ENCODE measurements at places on chromosomes 1 and 21.

GRCh38 chr1:224287714-224288113, 42.3 kb downstream of the NVL start:
- DNase-seq, result no peak

DNA sequence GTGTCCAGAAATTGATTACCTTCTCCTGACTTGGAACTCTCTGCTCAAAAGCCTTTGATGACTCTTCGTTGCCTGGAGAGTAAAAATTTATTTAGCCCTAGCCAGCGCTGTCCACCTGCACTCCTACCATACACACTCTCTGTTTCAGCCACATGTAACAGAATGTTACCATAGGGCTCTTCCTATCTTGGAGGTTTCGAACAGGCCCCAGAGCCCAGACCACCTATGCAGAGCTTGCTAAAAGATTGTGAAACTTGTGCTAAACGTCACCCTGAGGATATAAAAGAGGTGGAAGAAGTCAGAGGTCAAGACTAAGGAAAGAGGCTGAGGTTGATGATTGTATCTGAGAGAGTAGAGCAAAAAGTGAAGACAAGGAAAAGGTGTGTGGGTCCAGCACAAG, 237.0 kb upstream of the HOOK1 start:
- DNase-seq, result no peak

DNA sequence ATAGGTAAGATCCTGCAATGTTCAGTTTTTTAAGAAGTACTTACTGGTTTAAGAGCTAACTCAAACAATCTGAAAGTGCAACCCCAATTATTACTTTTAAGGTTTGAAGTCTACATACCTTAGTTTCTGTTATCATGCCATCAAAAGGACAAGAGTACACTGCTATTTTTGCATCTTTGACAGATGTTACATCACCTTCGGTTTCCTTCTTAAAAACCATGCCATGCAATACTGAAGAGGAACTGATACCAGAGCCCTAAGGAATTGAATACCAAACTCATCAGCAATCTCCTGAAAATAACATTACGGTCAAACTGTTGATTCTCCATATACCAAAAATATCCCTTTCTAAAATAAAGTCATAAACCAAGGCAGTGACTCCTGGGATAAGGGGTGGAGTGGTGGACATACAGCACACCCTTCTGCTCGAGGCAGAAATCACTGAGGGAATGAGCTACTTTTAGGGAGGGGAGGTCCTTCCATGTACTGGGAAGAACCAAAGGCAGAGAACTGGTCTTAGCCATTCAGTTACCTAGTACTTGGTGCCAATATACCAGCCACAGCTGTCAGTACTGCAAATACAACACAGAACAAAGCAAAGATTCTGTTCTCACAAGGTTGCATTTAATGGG, 8.5 kb downstream of the CCT8 start:
- DNase-seq, result no peak

- DNase-seq, result no peak
Observed at GRCh38 chr21:39434950-39435349, 10.6 kb downstream of the LCA5L start.

GRCh38 chr1:21734526-21734925, 48.4 kb downstream of the USP48 start:
- DNase-seq, result no peak

- DNase-seq, result peak; percentile 21
Observed at GRCh38 chr21:22880573-22880972, 1882.4 kb downstream of the NCAM2 start.

GRCh38 chr1:46595127-46595526, 8.9 kb downstream of the MKNK1 start:
- no peak for DNase-seq

GRCh38 chr1:169312084-169312954, 55.3 kb downstream of the NME7 start:
- peak; percentile 98 for DNase-seq

GRCh38 chr1:204260601-204261197, 46.9 kb upstream of the GOLT1A start:
- no peak for DNase-seq

DNA sequence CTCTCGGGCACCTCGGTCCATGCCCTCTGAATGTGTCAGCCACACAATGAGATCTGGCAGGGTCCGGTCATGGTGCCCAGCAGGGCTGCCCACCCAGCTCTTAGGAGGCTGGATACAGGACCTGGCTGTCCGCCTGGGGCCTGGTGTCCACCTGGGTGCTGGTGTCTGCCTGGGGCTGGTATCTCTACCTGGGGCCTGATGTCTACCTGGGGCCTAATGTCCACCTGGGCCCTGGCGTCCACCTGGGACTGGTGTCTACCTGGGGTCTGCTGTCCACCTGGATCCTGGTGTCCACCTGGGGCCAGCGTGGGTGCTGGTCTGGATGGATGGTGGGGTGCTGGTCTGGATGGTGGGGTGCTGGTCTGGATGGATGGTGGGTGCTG, 45.1 kb upstream of the ACTRT2 start:
- no peak for DNase-seq

DNA sequence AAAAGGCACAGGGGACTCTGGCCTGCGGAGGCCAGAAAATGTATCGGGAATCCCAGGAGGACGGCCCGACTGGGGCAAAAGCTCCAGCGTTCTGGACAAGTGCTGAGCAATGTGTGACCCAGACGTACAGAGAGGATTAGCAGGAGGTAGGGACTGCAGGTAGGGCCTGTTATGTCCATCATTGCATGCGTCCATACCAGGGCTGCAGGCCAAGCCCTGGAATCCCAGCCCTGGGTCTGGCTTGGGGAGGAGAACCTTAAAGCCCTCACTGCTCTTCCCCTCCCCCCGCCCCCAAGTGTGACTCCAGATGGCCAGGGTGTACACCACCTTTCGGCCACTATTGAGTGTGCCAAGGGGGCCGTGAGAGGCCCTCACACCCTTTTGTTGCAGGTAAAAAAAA, 2.0 kb downstream of the RNF207 start:
- no peak for DNase-seq

GRCh38 chr1:53292690-53293089, 35.2 kb downstream of the LRP8 start:
- DNase-seq, result no peak

- DNase-seq, result no peak
Observed at GRCh38 chr1:219621047-219621786, 8.3 kb upstream of the ZC3H11B start.

DNA sequence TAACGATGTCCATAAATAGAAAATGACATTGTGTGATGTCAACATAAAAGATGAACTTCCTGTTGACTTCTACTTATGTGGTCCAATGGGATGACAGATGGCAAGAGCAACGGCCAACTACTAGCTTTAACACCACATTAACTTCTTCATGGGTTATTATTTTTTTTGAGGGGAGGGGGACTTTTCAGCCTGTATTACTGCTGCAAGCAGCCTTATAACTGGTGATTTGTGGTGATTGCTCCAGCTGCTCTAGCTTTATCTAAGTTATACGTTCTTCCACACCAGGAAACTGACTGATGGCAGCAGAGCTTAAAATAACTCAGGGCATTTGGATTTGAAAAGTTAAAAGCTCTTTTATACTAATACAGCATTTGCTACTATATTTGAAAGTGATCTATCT, 228.8 kb upstream of the B3GALT2 start:
- DNase-seq, result no peak

- no peak for DNase-seq
Observed at GRCh38 chr1:30998887-30999286, 66.6 kb downstream of the PUM1 start.

GRCh38 chr1:23422941-23423340, 1.6 kb downstream of the TCEA3 start:
- DNase-seq, result no peak

GRCh38 chr1:155334962-155335361, 14.3 kb downstream of the RUSC1 start:
- DNase-seq, result no peak

- DNase-seq, result no peak
Observed at GRCh38 chr1:69940816-69941215, 264.6 kb downstream of the LRRC40 start.

- DNase-seq, result no peak
Observed at GRCh38 chr1:211932933-211933254, 102.3 kb upstream of the LPGAT1 start.

DNA sequence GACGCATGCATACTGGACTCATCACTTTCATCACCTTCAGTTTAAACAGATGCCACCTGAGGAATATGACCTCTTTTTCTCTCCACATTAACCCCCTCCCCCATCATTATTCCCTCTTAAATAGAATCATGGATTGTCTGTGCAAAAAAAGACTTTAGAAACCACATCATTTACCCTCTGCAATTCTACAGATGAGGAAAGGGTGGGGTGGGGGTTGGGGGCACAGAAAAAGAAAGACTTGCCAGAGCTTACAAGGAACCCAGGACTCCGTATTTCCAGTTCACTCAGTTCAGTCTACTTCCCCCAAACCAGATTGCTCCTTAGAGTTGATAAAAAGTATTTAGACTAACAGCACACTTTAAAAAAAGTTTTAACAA, 26.2 kb upstream of the NFIA start:
- no peak for DNase-seq

- no peak for DNase-seq
Observed at GRCh38 chr1:36977731-36978406, 56.4 kb downstream of the GRIK3 start.

GRCh38 chr1:40760984-40761383, 22.6 kb upstream of the KCNQ4 start:
- no peak for DNase-seq

GRCh38 chr1:184950227-184950626, 24.1 kb downstream of the NIBAN1 start:
- no peak for DNase-seq

GRCh38 chr1:26170472-26170821, 739 bp downstream of the ZNF593 start:
- no peak for DNase-seq

GRCh38 chr1:221430152-221430960, 311.5 kb downstream of the DUSP10 start:
- DNase-seq, result no peak

GRCh38 chr1:7068552-7068951, 283.3 kb downstream of the CAMTA1 start:
- DNase-seq, result no peak

DNA sequence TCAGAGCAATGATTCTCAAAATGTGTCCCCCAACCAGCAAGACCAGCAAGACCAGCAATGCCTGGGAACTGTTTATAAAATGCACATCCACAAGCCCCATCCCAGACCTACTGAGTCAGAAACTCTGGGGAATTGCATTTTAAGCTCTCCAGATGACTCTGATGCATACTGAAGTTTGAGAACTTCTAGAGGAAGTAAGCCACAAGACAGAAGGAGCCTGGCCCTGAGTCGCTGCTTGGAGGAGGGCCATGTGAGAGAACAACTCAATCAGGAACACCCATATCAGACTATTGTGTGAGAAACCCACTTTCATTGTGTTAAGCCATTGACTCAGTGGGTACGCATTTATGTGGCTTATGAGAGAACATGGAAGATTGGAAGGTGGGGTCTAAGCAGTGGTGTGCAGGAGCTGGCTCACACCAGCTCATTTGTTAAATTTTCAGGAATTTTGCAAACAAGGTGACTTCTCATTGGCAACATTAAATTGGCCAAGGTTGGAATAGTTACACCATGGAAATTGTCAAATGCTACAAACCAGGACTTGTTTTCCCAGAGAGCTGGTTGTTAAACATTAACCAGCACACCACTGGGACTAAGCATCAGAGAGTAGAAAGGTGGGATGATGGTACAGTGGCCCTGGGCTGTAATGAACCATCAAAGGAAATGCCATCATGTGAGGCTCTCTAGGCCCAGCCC, 38.9 kb downstream of the ATP1A1 start:
- DNase-seq, result no peak

DNA sequence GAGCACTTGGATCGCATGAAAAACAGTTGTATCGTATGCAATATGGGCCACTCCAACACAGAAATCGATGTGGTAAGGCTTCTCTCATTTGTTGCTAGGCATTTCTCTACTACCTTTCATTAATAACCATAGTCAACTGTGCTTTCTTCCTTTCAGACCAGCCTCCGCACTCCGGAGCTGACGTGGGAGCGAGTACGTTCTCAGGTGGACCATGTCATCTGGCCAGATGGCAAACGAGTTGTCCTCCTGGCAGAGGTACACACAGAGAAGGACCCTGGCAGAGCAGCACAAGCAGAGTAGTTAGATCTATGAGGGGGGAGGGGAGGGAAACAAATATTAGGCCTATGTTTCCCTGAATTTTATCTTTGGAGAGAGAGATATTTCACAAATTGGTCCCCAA, 16.0 kb upstream of the STRIP1 start:
- DNase-seq, result no peak

DNA sequence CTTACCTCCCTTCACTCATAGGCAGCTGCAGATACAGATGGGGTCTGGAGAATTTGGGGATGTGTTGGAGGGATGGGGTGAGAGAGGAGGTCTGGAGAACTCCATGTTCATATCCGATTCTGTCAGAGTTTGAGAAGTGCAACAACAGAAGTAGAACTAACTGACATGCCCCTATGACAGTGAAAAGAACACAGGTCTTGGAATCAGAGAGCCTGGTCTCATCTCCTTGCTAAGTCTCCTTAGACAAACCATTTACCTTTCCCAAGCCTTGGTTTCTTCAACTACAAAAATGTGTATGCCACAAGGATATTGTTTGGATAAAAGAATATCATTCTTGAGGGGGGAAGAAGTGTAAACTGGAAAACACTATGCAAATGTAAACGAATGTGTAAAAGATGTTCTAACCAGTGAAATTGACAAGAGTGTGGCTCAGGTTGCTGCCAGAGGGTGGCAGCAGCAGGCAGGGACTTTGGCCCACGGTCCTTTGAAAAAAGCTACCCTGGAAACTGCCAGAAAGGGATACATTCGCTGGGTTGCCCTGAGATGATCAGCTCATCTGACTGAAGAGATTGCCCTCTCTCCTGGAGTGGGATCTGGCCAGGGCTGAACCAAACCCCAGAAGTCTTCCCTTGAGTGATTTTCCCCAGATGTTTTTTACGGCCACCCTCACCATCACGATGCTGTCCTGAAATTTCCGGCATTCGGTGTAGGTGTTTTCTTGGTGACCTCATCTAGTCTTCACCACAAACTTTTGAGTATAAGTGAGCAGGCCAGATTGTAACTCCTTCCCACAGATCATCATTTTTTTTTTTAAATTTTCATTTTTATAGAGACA, 17.0 kb upstream of the CD2 start:
- peak; percentile 44 for DNase-seq

DNA sequence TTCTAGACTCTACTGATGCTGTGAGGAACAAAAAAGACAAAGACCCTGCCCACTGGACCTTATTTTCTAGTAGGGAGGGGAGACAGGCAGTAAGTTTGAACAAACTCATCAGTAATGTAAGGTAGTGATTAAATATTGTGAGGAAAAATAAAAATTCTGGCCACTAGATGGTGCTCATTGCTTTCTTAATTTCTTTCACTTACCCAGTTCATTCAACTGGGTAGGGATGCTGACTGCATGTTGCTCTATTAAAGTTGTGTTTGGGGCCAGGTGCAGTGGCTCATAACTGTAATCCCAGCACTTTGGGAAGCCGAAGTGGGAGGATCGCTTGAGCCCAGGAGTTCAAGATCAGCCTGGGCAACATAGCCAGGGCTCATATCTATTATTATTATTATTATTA, 6.3 kb upstream of the KYAT3 start:
- DNase-seq, result peak; percentile 69

DNA sequence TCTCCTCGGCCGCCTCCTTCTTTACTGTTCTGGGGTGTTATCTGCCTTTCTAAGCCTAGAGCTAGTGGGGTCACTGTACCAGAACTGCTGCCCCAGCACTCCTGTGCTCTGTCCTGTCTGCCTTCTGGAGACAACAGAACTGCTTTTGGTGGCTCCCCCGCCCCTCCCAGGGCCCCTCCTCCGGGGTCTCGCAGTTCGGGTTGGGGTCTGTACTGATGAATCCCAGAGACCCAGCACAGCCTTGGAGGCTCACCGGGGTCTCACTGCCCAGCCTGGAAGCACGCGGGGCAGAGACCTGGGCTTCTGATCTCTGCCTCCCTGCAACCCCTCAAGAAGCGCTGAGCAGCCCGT, 3.2 kb upstream of the PLEKHA6 start:
- no peak for DNase-seq

- DNase-seq, result no peak
Observed at GRCh38 chr1:228209657-228210056, 1.8 kb downstream of the OBSCN start.

All from ACHN (cell line).